Caco-2 (cell line): ENCODE measurements at places on chromosomes 12 and 14.
A peak's percentile ranks its signal among the peaks of the same experiment; 100 is the strongest.

GRCh38 chr12:101567918-101568317 lies 26.9 kb upstream of the MYBPC1 start:
- DNase-seq, result no peak

- DNase-seq, result no peak
Observed at GRCh38 chr12:6852651-6853354, 853 bp downstream of the USP5 start.

DNA sequence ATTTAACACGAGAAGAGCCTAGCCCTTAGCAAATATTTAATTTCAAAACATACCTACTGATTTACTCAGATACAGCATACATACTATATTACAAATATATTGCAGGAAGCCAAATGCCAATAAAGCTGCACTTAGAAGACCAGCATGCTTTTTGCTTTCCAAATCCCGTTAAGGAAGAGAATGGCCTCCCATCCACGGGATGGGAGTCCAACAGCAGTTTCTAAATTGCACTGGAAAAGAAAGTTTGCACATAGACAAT lies 156.3 kb upstream of the FOXN3 start:
- DNase-seq, result no peak

DNA sequence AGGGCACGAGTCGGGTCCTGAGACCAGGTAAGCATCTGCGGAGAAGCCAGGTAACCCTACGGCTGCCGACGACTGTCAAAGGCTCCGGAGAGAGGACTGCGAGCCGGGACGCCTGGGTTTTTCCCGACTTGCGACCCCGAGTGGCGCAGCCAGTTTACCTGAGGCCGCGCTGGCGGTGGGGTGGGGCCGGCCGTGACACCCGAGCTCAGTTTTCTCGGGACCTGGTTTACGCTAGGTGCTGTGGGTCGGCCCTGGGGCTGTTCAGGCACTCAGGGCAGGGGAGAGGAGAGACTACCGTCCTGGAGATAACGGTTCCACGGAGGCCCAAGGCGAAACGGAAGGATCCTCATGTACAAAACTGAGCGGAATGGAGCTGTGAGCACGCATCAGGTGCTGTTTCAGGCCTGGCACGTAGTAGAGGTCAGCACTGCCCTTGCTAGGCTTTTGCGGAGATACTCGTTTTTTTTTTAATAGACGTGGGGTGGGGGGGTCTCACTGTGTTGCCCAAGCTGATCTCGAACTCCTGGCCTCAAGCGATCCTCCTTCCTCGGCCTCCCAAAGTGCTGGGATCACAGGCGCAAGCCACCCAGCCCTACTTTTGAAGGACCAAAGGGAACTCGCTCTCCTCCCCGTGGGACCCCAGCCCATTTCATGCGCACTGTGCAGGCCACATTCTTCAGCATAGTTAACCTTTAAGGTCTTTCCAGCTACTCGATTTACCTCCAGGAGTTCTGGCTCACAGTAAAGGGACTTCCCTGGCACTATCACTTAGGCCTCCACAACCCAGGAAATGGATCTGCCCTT lies 471 bp downstream of the MTRFR start:
- no peak for DNase-seq

DNA sequence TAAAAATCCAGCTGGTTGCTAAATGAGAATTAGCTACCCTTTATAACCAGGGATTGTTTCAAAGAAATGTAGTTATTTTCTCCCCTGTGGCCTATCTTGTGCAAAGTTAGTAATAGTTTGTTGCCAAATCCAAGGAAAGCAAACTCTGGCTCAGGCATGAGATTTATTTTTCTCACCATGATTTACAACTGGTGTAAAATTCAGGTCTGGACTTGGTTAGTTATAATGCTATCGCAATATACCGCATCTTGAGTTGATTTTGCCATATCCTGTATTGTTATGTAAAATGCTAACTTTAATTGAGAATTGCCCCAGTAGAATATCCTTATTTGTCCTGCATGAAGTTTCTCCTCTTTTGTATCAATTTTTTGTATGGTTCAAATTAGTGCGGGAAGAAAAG lies 135.5 kb downstream of the CRADD start:
- DNase-seq, result no peak

DNA sequence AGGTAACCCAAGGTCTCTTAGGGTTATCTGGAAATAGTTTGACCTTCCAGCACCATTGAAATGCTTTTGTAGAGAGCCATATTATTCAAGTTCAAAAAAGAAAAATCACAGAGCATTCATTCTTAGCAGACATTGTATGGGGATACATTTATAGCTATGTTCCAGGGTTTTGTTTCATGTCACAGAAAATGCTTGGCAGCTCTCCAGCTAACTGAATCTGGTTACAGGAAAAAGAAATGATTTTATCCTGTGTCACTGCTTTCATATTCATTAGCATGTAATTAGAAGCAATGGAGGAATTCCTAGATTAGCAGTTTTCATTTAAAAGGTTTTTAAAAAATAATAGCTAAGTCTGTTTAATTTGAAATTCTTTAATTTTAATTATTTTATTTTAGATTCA lies 78.9 kb downstream of the SNAPC1 start:
- DNase-seq, result no peak

DNA sequence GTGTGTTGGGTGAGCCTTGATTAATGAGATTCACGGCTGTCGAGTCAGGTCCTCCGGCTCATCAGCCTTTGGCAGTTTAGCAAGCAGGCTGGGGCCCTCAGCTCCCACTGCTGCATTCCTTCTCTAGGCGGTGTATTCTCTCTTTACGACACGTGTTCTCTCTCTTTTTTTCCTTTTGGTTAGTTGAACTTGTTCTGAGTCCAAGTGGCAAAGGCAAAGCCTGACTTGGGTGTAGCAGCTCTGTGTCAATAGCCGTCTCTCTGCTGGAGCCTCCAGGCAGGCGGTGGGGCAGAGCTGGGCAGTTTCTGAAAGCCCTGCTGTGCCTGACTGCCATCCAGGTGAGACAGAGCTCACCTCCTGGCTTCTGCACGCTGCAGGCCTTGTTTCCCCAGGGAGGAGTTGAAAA lies 46.6 kb downstream of the SUSD6 start:
- peak; percentile 74 for DNase-seq

- DNase-seq, result no peak
Observed at GRCh38 chr14:51462182-51462581, 189.5 kb upstream of the FRMD6 start.

DNA sequence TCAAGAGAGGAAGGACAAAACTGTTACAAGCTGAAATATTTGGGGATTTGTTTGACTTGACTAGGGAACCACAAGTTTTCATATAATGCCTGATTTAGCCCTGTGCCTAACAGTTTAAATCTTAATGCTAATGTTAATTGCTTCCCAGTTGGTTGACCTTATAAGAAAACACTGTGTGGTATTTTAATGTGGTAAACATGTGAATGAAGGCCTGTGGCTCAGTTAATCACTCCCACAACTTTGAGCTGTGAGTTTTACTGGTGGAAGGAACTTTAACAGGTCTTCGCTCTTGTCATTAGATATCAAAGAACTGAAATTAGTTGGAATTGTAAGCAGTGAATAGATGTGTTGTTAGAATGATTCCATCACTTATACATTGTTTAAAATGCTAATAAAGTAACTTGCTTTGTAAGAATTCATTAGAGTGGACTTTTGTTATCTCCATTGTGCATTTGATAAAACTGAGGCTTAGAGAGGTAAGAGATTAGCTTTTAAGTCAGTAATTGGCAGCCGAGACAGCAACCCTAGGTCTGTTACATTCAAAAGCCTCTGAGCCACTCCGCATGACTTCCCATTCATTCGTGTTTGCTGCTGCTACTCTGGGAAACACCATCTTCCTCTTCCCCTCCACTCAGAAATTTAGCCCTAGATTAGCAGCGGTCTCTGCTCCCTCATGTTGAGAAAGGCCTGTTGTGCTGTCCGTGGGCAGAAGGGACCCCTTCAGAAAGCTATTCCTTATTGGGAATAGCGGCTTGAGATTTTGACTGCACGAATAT lies 1.0 kb upstream of the TBK1 start:
- peak; percentile 14 for DNase-seq

DNA sequence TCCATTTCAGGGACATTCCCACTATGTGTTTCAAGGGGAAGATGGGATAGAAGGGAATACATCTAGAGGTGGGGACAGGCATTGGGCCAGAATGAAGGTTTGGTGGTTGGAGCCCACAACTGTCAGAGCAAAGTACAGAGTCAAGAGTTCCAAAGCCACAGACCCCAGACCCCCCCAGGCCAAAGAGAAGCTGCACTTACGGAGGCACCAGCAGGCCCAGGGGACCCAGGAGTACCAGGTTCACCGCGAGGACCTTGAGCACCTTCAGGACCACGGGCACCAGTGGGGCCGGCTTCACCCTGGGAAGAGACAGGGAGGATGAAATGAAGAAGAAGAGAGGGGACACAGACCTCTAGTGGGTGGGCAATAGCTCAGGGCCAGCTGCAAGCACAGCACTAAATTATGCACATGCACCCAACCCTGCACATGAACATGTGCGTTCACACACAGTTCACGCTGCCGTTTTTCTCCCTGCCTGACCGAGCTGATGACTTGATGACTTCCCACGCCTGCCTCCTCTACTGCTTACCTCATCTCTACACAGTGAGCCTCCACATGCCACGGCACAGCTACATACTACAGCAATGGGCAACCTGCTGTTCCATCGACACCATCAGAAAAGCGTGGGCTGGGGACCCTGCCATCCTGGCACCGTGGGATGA lies 16.7 kb downstream of the COL2A1 start:
- DNase-seq, result peak; percentile 30

- no peak for DNase-seq
Observed at GRCh38 chr14:65926504-65926903, 514.0 kb downstream of the FUT8 start.

- DNase-seq, result peak; percentile 38
Observed at GRCh38 chr14:22981090-22981875, 1.1 kb downstream of the AJUBA start.

DNA sequence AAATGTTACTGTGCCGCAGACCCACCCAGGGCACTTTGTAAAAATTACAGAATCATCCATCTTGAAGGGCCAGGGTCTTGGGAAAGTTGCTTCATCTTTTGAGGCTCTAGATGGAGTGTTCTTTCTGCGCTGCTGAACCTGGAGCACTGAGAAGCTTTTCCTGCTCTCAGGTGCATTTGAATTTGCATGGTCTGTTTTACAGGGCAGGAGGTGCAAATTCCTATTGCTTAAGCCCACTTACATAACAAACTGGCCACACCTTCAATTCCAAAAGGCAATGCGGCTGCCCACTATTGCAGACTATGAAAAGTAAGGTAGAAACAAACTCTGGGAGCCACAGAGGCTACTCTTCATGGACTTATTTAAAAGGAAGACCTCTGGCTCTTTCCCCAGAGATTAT lies 254.8 kb downstream of the CACNA1C start:
- no peak for DNase-seq

- DNase-seq, result no peak
Observed at GRCh38 chr14:84037593-84037992, 1492.4 kb upstream of the FLRT2 start.

DNA sequence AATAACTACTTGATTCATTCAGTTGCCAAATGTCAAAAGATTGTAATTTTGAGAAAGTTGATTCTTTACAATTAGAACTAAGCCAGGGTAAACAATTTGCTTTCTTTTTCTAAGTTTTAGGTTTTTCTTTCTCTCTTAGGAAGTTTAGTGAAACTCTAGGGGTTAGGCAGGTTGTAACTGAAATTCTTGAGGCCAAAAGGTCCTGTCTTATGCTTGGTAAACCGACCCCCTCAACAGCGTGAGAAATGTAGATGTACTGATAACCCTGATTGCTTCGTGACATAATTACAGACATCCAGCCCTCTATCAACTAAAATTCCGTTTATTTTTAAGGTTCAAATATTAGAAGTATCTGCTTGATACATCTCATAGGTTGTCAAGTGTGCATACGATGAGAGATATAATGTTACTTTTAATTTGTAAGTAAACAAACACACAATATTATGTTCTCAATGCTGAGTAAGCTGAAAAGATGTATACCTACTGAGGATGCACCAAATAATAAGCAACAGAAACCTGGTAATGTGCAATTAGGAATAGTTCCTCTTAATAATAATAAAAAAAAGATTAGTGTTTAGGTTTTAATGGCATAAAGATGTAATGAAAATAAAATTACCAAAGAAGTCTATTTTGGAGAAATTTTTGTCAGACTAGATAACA lies 7.2 kb downstream of the FUT8 start:
- no peak for DNase-seq

DNA sequence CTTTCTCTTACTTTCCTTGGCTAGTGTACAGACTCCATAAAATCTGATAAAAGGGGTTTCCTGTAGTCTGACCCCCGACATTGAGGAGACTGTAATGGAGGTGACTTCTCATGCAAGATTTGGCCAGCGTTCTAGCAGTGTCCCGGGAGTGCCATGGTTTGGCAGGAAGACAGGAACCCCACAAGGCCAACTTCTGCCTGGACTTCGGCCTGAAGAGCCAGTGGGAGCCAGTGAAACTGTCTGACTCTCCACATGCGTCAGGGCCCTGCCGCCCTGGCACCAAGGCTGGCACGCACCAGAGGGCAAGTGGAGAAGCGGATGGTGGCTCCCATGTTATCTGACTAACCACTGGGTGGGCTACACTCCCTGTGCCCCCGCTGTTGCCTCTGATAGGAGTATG lies 70.5 kb downstream of the TMEM260 start:
- DNase-seq, result no peak

DNA sequence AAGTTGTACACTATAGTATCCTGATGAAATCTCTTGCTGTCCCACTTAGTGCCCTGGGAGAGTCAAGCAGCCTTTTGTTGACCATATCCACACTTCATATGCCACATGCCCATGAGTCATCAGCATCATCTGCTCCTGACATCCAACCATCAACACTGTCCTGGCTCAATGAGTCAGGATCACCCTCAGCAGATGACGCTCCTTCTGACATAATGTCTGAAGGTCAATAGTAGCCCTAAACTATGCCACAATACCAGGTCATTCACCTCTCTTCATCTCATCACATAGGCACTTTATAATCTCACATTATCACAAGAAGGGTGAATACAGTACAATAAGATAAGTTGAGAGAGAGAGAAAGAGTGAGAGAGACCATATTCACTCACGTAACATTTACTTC lies 369.0 kb upstream of the FAR2 start:
- no peak for DNase-seq

GRCh38 chr12:41981758-41982157 lies 162.9 kb downstream of the GXYLT1 start:
- DNase-seq, result no peak

GRCh38 chr12:113748707-113749432 lies 217.3 kb downstream of the RBM19 start:
- no peak for DNase-seq

DNA sequence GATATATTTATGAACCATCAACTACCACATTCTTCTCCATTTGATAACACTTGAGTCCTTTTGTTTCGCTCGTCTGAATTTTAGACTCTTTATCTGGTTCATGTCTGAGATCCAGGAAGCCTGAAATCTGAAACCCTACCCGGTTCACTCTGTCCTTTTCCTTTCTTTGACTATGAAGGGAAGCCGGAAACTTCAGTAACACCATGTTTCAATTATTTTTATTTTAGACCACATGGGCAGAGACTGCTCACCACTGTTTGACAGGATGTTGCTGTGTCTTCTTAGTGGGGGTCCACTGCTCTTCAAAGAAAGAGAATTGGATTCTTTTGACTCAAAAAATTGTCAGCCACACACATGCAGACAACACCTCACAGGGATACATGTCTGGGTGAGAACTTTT lies 331.9 kb upstream of the FLRT2 start:
- no peak for DNase-seq
